ENCODE measurements at places on chromosomes 7 and 10. TPM values are rescaled to one million over a fixed set of nuclear protein-coding genes. Genes with fewer than 3 reads are reported as not detected.
A peak's percentile ranks its signal among the peaks of the same experiment; 100 is the strongest.

The PALD1 gene
- 12.0 TPM for total RNA-seq

The FAM25A gene
- total RNA-seq: not detected

GRCh38 chr10:77282163-77282562 lies 355.4 kb downstream of the KCNMA1 start:
- no peak overlapping the region for H3K4me3 ChIP-seq
- DNase-seq: no peak
- no peaks in the 10 kb centered on the region for H3K4me1 ChIP-seq
- H3K27me3 ChIP-seq: no peaks in the 10 kb centered on the region

- no peaks in the 10 kb centered on the region for H3K27me3 ChIP-seq
- no peaks in the 10 kb centered on the region for H3K36me3 ChIP-seq
- peak; percentile 73 for DNase-seq
- H3K27ac ChIP-seq: no peak overlapping the region
- no peak overlapping the region for H3K4me3 ChIP-seq
- H3K4me1 ChIP-seq: no peaks in the 10 kb centered on the region
Observed at GRCh38 chr7:1675673-1676549, 5.8 kb downstream of the ELFN1 start.

DNA sequence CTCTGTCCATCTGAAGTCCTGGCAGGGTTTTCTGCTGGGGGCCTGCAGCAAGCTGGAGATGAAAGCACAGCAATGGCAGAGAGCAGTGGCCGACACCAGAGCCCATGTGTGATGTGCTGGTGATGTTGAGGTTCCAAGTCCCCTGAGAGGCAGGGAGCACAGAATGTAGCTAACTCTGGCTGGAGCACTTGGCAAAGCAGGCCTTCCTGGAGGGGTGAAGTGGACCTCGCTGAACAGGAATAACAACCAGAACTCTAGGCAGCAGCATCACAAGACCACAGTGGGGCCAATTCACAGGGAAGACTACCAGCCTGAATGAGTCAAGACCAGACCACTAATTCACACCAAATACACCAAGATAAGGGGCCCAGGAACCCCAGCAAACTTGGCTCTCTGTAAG lies 22.8 kb upstream of the MSMB start:
- H3K36me3 ChIP-seq: no peaks in the 10 kb centered on the region
- no peaks in the 10 kb centered on the region for H3K4me1 ChIP-seq
- no peaks in the 10 kb centered on the region for H3K27me3 ChIP-seq
- no peak overlapping the region for H3K27ac ChIP-seq
- no peak overlapping the region for H3K4me3 ChIP-seq
